ENCODE measurements at places on chromosomes 11 and 22.

DNA sequence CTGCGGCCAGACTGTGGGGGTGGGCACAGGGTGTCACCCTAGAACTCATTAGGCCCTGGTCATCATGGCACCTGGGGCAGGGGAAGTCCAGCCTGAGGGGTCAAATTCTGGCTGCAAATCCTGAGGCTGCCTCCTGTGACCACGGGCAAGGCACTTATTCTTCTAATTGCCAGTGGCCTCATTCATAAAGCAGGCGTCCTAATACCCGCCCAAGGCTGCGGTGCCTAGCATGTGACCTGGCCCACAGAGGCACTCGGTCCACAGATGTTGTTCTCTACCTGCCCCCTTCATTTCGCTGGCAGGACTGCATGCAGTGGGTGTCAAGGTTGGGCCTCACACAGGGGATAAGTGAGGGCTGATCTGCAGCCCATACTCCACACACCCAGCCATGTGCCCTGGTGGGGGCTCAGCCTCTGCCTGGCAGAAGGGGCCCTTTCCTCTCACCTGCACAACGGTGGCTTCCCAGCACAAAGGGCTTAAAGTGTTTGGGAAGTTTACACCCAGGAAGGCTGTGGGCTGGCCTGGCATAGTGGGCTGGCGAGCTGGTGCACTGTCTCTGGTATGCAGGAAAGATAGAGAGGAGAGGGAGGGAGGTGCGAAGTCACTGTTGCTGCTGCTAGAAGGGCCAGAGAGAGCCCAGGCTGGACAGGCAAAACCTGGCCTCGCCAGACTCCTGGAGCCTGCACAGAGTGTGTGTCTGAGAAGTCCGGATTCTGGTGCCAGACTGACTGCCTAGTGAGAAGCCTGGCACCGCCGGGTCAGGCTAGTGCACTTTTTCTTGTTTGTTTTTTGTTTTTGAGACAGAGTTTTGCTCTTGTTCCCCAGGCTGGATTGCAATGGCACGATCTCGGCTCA is 3.2 kb downstream of the MPST start:
- DNase-seq: no peak

- no peak for DNase-seq
Measured at GRCh38 chr11:4782454-4782853, 12.7 kb upstream of the OR51F1 start.

- DNase-seq: no peak
Measured at GRCh38 chr11:93570759-93571413, 27.7 kb upstream of the SMCO4 start.

GRCh38 chr11:2928605-2929530 is at the start of gene PHLDA2:
Gene PHLDA2, minus strand, starts transcription at chr11:2929420. Its CDS starts 56 bp downstream, at chr11:2929364.
- no peak for DNase-seq

DNA sequence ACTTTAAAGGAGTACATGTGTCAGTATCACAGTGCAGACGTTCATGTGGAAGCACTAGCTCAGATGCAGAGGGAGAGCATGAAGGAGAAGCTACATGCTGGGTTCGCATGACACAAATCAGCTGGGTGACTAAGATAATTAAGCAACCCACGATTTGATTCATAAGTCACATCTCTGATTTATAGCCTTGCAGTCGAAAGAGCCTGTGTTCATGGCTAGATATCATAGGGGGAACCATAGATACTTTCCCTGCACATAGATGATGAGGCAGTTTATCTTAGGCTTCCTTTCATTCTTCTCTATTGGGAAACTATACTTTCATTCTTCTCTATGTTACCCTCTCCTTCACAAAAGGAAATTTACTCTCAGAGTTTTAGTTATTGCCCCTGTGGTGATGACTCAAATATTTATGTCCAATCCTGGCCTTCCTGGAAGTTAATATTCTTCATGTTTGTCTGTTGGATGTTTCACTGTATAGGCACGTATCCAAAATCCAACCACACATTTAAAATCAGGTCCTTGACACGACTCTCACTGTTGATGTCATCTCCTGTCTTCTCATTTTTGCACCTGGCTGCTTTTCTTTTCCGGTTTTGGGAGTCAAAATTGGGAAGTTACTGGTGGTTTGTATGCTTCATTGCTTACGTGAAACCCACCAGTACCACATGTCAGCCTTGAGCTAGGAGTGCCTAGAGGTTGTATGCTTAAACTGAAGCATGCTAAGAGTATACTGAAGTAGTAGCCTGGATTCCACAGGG is 56.3 kb upstream of the SLC5A12 start:
- DNase-seq: no peak

GRCh38 chr11:125123194-125123946 is 11.9 kb upstream of the TMEM218 start:
- DNase-seq: no peak

DNA sequence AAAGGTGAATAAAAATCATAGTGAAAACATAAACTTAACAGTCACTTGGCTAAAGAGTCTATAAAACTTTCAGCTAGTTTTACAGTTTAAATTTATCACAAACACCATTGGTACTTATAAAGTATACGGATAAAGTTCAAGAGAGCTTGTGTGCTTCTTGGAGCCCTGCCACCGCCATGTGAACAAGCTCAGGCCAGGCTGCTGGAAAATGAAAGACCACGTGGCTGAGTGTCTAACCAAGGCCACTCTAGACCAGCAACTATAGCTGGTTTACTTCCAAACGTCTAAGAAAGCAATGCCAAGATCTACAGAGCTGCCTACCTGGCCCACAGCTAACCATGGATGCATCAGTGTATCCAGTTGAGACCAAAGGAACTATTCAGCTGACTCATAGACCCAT is 66.3 kb upstream of the API5 start:
- DNase-seq: no peak

GRCh38 chr11:985406-985805 is 51.1 kb downstream of the MUC6 start:
- no peak for DNase-seq

GRCh38 chr11:119316729-119317591 is at the start of gene MCAM:
Gene MCAM, minus strand, starts transcription at chr11:119317130. Its CDS starts 29 bp downstream, at chr11:119317101.
- no peak for DNase-seq

GRCh38 chr22:29617922-29618629 is 14.6 kb downstream of the NF2 start:
- DNase-seq: no peak

GRCh38 chr11:13098063-13098462 is 88.9 kb downstream of the RASSF10 start:
- DNase-seq: peak; percentile 69

- DNase-seq: no peak
Measured at GRCh38 chr11:96948066-96948465, 558.3 kb downstream of the JRKL start.

Data from dorsolateral prefrontal cortex (tissue), 122 donors.